ENCODE measurements at places on chromosomes 1 and 21. TPM values are rescaled to one million over a fixed set of nuclear protein-coding genes. Genes with fewer than 3 reads are reported as not detected.

GUCA2B gene
- not detected for total RNA-seq

DNA sequence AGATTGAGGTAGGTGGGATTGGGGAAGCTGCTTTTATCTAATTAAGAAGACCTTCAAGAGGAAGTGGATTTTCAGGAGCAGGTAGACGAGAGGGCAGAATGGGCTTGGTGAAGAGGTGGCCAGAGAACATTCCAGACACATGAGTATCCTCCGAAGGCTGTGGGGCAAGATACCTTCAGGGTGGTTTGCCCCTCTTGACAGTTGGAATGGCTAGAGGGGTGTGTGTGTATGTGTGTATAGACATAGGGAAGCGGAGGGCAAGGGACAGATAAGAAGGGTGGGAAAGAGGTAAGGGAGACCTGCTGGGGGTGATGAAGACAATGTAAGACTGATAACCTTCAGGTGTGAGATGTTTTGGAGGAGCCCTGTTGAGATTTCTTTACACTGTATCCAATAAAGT is 46.8 kb upstream of the TSPAN2 start:
- DNase-seq = no peak

MAEL gene
- not detected for total RNA-seq

DNA sequence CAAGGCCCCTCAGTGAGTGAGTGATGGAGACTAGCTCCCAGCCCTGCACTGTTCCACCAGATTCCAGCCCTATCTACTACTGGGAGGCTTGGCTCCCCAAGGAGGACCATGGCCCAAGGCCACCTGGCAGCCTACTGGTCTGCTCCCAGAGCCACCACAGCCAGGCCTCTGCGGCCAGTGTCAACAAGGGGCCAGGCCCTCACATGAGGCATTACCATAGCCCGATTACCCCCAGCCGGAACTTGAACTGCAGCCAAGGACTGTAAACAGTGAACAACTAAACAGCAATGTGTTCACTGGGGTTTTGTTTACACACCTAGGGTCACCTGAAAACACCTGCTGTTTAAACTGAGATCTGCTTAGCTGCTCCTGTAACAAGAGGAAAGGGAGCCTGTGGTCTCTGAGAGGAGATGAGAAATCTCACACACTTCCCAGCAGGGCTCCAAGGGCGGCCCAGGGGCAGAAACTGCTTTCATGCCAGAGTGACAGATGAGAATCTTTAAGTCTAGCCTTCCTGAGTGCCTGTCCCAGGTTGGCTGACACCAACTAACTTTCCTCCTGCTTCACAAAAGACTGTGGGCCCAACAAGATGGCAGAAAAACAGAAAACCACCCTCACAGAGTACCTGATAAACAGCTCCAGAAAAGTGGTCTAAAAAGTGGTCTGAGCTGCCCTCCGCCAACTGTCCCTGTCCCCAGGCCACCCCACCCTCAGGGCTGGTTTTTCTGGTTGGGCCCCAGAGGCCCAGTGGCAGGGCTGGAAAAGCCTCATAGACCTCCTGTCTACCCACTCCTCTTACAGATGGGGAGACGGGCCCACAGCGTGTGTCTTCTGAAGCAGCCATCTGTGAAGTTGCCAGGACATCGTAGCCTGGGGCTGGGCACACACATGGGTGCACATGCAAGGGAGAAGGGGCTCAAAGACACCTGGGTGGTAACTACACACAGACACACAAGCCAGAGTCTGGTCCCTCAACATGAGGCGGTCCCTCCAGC is 28.8 kb downstream of the MEF2D start:
- no peak for DNase-seq

PHGDH gene
- total RNA-seq = 674 TPM

CA14 gene
- 52.3 TPM for total RNA-seq

GRCh38 chr1:8739377-8739776 is 78.1 kb downstream of the RERE start:
- no peak for DNase-seq

HHIPL2 gene
- total RNA-seq = not detected

CELA3B gene
- total RNA-seq = not detected

DNA sequence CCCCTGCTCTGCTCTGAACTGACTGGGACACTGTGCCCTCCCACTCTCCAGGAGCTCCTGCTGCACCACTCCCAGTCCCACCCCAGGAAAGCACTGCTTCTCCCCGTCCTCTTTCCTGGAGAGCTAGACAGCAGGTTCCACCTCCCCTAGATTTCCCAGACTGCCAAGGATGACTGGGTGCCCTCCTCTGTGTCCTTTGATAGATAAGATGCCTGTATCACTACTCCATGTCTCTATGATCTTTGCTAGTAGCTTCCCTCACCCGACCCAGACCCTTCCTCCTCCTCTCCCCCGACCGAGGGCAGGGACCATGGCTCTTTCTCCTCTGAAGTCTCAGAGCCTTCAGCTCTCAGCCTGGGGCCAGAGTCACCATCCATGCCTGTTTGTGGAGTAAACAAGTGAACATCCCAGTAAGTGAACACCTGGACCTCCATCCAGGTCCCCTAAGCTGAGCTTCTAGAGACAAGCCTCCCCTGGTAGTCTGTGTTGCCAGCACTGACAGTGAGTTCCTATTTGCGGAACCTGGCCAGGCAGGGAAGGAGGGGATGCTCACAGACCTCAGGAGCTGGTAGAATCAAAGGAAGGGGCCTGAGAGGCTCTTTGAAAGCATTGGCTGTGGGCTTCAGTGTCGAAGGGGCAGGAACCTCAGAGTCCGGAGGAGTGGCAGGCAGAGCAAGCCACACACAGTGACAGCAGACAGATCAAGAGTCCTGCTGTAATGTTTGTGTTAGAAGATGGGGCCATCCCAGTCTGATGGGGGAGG is 104.0 kb downstream of the PAX7 start:
- DNase-seq = no peak

- DNase-seq = no peak
Observed at GRCh38 chr1:32600034-32600433, 50.3 kb downstream of the ZBTB8OS start.

AADACL3 gene
- total RNA-seq = 2.3 TPM

GRCh38 chr1:231236938-231237337 is 4.1 kb upstream of the GNPAT start:
- no peak for DNase-seq

GRCh38 chr1:225258811-225259210 is 169.0 kb downstream of the LBR start:
- no peak for DNase-seq

GRCh38 chr1:117795190-117795589 is 134.2 kb downstream of the GDAP2 start:
- DNase-seq = no peak

FAM163A gene
- 0.13 TPM for total RNA-seq

Data from H1 (cell line).